ENCODE measurements at places on chromosomes 6 and 20.
A peak's percentile ranks its signal among the peaks of the same experiment; 100 is the strongest.

GRCh38 chr6:14873101-14873500, 372.8 kb upstream of the JARID2 start:
- DNase-seq: no peak

DNA sequence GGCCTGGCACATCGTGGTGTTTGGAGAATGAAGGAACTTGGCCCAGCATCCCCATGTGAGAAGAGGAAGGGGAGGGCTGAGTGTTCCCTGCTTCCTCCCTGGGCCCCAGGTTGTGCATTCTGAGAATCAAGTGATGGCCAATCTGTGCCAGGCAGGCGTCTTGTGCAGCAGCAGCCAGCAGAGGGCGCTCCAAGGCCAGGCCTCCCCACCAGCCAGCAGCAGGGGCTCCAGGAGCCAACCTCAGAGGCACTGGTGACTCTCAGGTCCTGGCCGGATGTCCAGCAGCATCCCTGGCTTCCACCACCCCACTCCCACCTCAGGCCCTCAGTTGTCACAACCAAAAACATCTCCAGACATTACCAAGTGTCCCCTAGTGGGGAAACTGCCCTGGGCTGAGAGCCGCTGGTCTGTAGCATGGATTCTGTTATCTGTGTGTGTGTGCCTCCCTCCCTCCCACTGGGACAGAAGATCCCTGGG, 192.0 kb downstream of the PREX1 start:
- peak; percentile 18 for DNase-seq

DNA sequence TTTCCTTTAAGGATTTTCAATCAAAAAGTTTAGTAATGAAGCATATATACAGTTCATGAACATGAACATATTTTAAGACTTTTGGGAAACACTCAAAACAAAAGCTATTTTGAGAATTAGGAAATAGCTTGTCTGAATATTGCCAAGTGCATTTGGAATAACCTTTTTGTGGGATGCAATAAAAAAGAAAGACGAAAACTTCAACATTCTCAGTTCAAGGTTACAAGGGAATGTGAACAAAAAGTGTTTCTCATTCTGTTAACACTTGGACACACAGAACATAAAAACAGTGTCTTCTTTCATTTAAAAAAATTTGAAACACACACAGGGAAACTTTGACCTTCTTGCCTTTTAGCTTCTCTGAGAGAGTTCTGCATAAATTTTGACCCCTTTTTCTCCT, 72.7 kb upstream of the TCF21 start:
- DNase-seq: no peak

- DNase-seq: peak; percentile 4
Observed at GRCh38 chr6:81613606-81614005, 138.9 kb downstream of the TENT5A start.

GRCh38 chr6:110147870-110148269, 31.6 kb downstream of the WASF1 start:
- DNase-seq: peak; percentile 68

DNA sequence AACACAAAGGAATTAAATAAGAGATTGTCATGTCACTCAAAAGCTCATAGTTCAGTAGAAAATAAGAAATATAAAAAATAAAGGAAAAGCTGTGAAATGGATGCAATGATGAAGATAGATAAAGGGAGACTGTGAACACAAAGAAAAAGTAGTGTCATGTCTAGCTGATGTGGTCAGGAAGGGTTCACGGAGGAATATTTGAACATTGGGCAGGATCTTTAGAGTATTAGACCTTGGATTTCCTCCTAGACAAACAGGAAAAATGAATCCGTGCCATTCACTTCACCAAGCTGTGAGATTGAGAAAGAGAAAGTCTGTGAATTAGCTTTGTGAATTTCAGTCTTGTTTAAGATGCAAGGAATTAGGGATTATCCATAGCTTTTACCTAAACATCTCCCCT, 414.4 kb upstream of the PLCB4 start:
- DNase-seq: no peak

GRCh38 chr6:6002848-6003620, 3.7 kb downstream of the NRN1 start:
- no peak for DNase-seq

DNA sequence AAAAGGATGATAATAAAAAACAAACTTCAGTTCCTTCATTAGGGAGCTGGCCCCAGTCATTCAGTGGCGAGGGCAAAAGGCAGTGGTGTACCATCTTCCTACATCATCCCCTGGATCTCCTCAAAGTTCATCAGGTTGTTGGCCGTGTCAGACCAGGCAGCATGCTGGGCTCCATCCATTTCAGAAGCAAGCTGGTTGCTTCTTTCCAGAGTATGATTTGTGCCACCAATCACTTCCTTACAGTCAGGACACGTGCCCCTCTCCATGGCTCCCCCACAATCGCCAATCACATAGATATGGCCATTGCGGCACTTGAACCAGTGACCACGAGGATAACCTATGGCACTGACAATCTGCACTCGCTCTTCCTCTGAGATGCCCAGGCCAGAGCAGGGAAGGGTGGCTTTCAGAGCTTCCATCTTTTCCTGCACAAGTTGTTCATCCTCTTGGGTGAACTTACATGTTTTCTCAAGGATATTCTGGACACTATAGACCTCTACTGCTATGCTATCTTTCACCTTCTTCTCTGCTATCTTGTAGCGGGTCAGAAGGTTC, 28.0 kb downstream of the DDX27 start:
- no peak for DNase-seq

- peak; percentile 48 for DNase-seq
Observed at GRCh38 chr6:35142588-35143569, 1.7 kb upstream of the TCP11 start.

DNA sequence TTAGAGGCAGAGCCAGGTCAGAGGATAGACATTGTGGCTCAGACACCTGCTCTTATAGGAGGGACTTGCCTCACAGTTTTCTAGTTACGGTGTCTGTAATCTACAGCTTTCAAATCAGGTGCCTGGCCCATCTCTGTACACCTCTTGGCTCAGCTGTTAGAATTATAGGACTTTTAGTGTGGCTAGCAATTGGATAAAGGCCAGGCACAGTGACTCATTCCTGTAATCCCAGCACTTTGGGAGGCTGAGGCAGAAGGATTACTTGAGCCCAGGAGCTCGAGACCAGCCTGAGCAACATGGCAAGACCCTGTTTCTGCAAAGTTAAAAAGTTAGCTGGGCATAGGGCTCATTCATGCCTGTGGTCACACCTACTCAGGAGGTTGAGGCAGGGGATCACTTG, 20.0 kb downstream of the BRPF3 start:
- DNase-seq: no peak

GRCh38 chr6:24752503-24752902, 22.2 kb upstream of the GMNN start:
- no peak for DNase-seq

GRCh38 chr6:13035606-13036005, 292.7 kb downstream of the TBC1D7 start:
- no peak for DNase-seq

- no peak for DNase-seq
Observed at GRCh38 chr6:157144859-157145568, 178.3 kb downstream of the TMEM242 start.

GRCh38 chr6:47414423-47415167, 63.0 kb upstream of the CD2AP start:
- DNase-seq: peak; percentile 76

DNA sequence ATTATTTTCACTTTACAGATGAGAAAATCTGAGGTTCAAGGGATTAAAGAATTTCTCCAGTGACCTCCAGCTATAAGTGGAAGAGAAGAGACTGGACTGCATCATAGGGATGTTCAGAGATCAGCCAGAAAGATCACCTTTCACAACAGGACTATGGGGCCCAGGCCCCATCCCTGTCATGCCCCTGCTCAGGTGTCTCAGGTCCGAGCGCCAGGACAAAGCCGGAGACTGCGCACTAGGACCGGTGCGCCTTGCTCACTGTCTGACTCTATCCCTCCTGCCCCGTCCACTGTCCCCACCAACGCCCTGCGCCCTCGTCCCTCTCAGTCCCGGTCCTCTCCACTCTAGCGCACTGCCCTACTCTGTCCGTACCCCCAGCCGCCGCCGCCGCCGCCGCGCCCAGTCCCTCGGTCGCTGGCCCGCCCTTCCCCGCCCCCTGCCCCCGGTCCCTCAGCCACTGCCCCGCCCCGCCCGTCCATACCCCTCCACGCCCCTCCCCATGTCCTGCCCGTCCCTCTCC, 521 bp upstream of the RAD21L1 start:
- DNase-seq: no peak

GRCh38 chr20:40080041-40080652, 608.9 kb downstream of the MAFB start:
- no peak for DNase-seq

DNA sequence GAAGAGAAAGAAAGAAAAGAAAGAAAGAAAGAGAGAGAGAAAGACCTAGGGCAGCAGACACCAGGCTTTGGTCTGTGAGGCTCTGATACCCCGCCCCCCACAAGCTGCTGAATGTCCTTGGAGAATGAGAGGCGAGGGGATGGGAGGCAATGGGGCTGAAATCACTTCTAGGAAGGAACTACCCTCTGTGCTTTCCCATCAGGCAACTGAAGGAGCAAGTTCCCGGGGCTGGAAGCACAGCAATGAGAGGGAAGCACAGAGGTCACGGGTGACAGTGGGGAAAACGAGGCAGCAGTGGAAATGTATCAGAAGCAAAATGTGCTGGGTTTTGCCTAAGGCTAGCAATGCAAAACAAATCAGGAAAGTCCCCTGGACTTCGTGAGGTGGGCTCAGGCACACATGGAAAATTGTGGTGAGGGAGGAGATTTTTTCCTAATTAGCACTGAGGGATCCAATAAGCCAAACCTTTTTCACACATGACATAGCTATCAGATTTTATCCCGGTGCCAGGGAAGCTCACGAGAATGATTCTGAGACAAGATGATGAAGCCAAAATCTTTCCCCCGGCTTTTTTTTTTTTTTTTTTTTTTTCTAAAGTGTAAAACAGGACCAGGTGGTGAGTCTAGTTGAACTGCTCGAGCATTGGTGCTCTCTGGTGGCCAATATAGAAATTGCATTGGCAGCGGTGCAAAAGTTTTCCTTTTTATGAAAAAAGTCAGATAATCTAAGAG, 16.8 kb upstream of the ARFGEF2 start:
- peak; percentile 70 for DNase-seq

DNA sequence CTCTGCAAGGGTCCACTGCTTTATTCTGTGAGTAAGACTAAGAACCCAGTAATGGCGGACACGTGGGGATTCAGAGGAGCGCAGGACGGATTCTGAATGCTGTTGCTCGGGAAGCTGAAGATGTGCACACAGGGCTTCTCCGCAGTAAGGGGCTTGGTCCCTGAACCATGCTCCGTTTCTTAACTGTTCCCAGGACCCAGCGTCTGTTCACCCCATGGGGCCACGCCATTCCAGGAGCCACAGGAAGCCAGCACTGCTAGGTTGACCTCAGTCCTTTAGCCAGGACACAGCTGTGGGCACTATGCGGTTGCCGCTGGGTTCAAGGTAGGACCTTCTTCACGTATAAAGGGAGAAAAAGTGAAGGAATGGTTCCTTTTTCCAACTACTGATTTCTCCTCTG, 59.8 kb downstream of the IRF4 start:
- DNase-seq: no peak

- no peak for DNase-seq
Observed at GRCh38 chr20:14412065-14412681, 74.8 kb upstream of the FLRT3 start.

GRCh38 chr20:40563296-40563950, 125.6 kb downstream of the MAFB start:
- DNase-seq: no peak

GRCh38 chr6:281469-282103, 10.7 kb upstream of the DUSP22 start:
- DNase-seq: no peak

- peak; percentile 16 for DNase-seq
Observed at GRCh38 chr20:7856756-7857155, 83.5 kb downstream of the HAO1 start.

DNA sequence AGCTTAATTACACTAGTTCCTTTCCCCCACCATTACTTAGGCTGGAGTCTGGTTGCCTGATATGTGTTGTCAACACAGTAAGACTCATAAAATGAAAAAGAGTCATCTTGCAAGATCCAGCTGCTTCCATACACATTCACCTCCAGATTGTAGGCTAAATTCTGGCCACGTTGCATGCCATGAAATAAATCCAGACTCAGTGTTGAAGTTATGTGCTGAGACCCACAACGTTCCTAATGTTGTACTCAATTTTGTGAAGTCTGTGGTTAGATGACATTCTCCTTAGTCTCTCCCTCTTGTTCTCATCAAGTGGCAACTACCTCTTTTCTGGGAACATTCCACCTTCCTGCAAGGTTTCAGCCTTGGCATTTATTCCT, 212.3 kb downstream of the LMBRD1 start:
- DNase-seq: no peak

DNA sequence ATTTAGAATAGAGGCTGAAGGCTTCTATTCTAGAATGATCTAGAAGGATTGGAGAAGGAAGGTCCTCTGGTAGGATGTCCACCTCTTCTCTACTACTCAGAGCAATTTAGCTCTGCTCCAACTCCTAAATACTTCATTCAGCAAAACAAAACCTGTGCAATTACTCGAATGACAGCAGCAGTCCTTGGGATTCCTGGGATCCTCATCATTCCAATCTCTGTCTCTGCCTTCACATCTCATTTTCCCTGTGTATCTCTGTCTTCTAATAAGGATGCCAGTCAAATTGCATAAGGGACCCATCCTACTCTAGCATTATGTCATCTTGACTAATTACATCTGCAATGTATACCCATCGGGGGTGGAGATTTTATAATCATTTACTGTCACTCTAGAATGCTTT, 5.5 kb upstream of the AIG1 start:
- DNase-seq: no peak

DNA sequence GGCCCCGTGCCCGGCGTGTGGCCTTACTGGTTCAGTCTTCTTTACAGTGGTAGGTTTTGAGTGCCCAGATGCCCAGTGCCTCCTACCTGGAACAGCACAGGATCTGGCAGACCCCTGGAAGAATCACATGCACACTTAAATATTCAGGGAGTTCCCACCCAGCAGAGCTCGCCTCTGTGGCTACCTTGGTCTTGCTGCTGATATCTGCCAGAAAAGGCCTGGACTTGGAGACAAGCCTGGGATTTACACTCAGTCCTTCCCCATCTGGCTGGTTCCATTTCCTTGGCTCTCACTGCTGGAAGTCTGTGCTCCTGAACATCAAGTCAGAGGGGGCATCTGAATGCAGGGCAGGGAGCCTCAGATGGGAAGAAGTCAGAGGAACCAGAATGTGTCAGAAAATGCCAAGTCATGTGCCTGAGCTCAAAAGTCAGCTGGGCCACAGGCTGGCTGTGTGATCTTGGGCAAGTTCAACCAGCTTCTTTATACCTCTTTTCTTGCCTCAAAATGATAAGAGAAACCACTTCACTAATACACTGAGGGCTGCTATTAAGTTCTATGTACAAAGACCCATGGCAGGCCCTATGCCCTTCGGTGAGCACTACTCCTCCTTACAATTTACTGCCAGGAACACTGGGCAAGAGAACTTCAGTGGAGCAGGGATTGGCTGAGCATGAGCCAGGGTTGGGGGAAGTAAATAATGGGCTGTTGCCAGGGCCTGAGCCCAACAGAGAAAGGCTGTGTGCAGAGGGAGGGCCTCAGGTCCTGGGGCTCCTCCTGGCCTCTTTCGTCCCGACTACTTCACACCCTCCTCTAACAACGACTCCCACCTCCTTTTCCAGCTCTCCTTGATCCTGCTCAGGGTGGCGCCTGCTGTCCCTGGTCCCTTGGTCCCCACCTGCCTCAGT, 158.1 kb upstream of the PROKR2 start:
- no peak for DNase-seq

Data from MV-4-11 (cell line).